ENCODE measurements at places on chromosomes 16 and 17.

DNA sequence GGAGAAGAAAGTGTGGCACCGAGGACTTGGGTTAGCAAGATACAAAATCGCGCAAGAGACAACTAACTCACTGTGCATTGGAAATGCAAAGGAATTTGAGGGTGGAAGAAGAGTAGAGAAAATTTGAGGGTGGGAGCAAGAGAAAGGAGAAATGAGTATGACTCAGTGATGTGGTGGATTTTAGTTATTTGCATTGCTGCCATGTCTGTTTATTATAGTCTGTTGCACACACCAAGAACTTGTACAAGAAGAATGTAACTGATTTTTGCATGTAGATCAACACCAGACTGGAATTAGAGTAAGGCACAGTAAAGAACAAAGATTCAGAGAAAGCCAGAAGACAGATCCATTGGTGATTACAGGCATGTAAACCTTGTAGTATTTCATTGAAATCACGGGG is 71.6 kb upstream of the SMIM36 start:
- DNase-seq, result no peak

DNA sequence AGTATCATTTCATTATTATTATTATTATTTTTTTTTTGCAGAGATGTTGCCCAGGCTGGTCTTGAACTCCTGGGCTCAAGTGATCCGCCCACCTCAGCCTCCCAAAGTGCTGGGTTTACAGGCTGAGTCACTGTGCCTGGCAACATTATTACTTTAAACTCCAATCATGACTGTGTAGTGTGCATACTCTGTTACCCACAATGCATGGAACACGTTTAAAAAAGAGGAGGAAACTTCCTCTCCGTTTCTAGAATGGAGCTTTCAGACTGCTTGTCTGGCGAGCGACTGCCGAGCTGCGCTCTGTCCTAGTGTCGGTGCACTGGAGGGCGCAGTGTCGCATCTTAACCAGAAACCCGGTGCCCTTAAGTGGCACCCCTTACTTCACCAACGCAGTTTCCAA is 22.1 kb upstream of the FASN start:
- no peak for DNase-seq

GRCh38 chr17:50339381-50339780 is 6.5 kb upstream of the XYLT2 start:
- DNase-seq, result no peak

- no peak for DNase-seq
Observed at GRCh38 chr17:48835971-48836370, 5.1 kb downstream of the CALCOCO2 start.

DNA sequence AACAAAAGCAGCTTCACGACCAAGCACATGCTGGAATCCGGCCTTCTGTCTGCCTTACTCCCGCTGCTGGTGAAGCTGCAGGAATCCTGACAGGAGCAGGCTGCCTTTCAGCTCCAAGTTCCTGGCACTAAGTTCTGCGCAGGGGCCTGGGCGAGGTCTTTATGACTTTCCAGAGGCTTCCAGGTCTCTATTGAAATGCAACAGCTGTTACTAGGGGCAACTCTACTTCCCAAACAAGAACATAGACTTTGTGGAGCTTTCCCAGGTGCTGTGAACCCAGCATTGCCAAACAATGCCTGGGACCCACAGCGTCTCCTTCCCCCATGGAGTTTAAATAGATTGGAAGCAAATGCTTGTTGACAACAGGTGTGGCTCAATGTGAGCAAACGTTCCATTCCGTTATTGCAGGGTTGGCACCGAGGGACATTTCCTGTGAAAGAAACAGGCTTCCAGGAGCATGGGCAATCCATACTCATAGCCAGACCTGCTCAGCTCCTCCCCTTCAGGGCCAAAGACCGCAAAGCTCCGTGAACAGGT is 156.0 kb downstream of the CDH13 start:
- DNase-seq, result no peak

GRCh38 chr16:80163339-80163738 is 377.5 kb upstream of the DYNLRB2 start:
- DNase-seq, result no peak

GRCh38 chr16:5015351-5015750 is 18.4 kb downstream of the NAGPA start:
- DNase-seq, result no peak

DNA sequence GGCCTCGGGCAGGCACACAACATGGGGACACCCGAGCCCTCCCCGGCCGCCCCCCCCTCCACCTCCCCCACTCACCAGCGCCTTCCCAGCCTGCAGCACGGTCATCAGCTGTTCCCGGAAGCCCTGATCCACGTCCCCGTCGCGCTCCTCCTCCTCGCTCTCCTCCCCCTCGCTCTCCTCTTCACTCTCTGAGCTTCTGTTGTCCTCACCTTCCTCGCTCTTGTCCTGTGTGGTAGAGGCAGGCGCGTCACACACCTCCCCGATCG is 10.3 kb downstream of the MYBBP1A start:
- no peak for DNase-seq

- no peak for DNase-seq
Observed at GRCh38 chr17:4944163-4944553, 4.1 kb downstream of the RNF167 start.

- no peak for DNase-seq
Observed at GRCh38 chr16:69084289-69084688, 21.2 kb upstream of the HAS3 start.

- no peak for DNase-seq
Observed at GRCh38 chr16:87326151-87326571, 9.0 kb upstream of the C16orf95 start.

DNA sequence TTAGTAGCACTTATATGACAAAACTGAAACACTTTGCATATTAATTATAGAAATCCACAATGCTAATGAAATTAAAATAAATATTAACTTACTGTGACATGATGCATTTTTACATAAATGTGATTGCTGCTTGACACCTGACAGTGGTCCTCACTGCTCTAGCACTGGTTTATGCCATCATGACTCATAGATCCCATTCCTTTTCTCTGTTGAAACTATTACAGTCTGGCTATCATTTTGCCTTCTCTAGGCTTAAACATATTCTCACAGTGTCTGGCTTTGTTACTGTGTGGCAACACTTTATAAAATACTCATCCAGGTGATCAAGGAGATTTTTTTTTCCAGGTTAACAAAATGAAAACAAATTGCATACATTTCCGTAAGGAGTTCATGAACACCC is 108.0 kb downstream of the MRTFB start:
- no peak for DNase-seq

GRCh38 chr17:64466019-64466735 is 17.3 kb downstream of the MILR1 start:
- DNase-seq, result no peak

GRCh38 chr16:80389338-80389737 is 151.5 kb upstream of the DYNLRB2 start:
- no peak for DNase-seq

DNA sequence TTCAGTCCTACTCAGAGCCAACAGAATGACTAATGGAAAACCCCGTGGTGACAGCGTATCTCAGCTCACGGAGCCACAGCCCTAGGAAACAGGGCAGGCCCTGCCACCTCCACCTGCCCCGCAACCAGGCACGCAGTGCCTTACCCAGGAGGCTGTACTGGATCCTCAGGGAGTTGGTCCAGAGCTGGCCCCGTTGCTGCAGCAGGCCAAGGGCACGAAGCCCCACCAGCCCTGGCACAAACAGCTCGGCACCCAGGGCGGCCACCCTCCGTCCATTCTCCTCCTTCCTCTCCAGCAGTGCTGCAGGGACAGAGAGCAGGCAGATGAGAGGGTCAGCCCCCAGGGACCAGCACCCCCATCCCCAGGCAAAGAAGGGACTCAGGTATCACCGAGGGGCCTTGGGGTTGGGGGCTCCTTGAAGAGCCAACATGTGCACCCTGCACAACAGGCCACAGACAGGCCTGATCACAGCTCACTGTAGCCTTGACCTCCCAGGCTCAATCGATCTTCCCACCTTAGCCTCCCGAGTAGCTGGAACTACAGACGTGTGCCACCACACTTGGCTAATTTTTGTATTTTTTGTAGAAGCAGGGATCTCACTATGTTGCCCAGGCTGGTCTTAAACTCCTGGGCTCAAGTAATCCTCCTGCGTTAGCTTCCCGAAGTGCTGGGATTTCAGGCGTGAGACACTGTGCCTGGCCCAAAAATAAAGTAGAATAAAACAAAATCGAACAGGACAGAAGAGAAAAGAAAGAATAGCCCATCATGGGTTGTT is 115.7 kb downstream of the RMI2 start:
- no peak for DNase-seq

DNA sequence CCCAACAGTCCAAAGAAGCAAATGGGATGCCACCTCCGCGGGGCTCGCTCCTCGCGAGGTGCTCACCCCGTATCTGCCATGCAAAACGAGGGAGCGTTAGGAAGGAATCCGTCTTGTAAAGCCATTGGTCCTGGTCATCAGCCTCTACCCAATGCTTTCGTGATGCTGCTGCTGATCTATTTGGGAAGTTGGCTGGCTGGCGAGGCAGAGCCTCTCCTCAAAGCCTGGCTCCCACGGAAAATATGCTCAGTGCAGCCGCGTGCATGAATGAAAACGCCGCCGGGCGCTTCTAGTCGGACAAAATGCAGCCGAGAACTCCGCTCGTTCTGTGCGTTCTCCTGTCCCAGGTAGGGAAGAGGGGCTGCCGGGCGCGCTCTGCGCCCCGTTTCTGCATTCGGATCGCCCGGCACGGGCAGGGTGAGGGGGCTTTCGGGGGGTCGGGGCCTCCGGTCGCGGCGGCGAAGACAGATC is at the start of gene CDH13:
CDH13 (plus strand) TSS at position 179 of the 471 bp plus-strand sequence.
- DNase-seq, result no peak

GRCh38 chr17:57657211-57657610 is 87.9 kb downstream of the CCDC182 start:
- no peak for DNase-seq

- no peak for DNase-seq
Observed at GRCh38 chr16:13835935-13836730, 83.8 kb upstream of the ERCC4 start.

DNA sequence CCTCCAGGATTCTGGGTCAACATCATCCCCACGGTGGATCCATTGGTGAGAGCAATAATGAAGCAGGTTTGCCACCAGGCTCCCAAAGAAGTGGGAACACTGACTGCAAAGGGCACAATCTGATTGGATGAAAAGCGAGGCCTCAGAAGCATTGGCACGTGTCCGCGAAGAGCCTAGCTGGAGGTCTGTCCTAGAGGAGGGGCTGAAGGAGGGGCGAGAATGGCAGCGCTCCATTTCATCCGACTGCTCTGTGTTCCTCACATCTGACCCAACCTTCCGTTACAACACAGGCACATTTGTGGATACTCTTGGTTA is 79.9 kb downstream of the MRC2 start:
- no peak for DNase-seq

- peak; percentile 41 for DNase-seq
Observed at GRCh38 chr17:63405741-63406261, 40.3 kb downstream of the CYB561 start.

DNA sequence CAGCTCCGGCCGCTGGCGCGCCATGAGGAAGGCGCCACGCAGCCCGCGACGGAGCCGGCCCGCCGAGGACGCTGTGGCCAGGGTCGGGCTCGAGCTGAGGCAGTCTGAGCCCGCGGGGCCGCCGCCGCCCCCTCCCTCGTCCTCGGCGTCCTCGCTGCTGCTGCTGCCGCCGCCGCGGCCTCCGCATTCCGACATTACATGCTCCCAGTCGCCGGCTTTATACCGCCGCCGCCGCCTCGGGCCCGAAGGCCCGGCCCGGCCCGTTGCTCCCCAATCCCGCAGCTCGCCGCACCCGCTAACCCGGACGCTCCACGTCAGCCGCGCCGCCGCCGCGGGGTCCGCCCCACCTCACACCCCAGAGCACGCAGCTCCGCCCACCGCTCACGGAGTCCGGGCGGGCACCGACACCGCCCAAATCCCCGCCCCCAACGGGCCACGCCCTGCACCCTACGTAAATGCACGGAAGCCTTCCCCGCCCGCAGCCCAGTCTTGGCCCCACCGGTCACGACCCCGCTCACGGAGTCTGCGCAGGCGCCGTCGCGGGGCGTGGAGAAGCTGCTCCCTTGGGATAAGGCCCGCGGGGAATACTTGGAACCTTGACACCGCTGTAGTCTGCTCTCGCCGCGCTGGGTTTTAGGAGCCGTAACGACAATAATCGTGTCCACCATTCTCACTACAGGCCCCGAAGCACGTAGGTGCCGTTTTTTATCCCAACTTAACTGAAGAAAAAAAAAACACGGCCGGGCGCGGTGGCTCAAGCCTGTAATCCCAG is at the start of gene TXNDC11:
TXNDC11 (minus strand) TSS at position 322 of the 772 bp plus-strand sequence; CDS start at position 195, 127 bp downstream.
- DNase-seq, result peak; percentile 97

- no peak for DNase-seq
Observed at GRCh38 chr16:49483251-49483650, 109.6 kb downstream of the C16orf78 start.

- no peak for DNase-seq
Observed at GRCh38 chr16:12271006-12271405, 294.5 kb downstream of the SNX29 start.

- no peak for DNase-seq
Observed at GRCh38 chr17:55238931-55239297, 25.8 kb upstream of the HLF start.

DNA sequence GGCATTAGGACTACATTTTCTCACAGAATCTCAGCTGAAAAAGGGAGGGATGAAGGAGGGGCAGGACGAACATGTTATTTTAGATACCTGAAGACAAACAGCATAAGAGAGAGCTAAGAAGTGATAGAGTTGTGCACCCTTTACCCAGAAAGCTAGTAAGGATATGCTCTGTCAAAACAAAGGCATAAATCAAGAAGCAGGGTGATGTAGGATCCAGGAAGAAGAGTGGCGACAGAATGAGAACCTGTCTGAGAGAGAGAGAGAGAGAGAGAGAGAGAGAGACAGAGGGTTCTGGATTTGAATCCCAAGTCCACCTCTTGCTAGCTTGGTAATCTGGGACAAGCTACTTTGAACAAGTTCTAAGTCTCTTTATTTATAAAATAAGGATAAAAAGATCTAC is 103.4 kb downstream of the SPAG9 start:
- DNase-seq, result no peak

GRCh38 chr17:78458091-78458490 is 79.6 kb downstream of the PGS1 start:
- no peak for DNase-seq

DNA sequence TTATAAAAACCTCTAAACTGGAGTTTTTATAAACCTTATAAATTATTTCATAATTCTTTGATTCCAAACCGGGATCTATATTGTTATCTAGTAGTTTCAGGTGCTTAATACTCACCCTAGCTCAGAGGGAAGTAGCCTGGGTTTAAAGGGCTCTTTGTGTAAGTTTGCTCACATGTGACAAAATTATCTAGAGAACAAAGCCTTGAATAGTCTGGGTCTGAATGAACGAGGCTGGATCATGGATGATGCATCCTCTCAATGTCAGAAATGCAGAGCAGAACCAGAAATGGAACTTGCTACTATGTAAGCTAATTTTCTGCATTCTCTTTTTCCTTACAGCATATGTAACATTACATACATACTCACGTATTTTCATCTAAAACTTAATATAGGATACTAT is 103.9 kb upstream of the NETO2 start:
- no peak for DNase-seq

GRCh38 chr16:10368969-10369551 is 16.8 kb upstream of the ATF7IP2 start:
- no peak for DNase-seq

GRCh38 chr17:58576679-58577367 is 62.4 kb upstream of the MTMR4 start:
- no peak for DNase-seq

GRCh38 chr17:46922804-46923635 is at the start of gene GOSR2:
TSS of gene GOSR2 (plus strand) at chr17:46923160. CDS start at chr17:46923193, 33 bp downstream.
- peak; percentile 56 for DNase-seq
